ENCODE measurements at places on chromosomes 3 and 15.

GRCh38 chr3:193711964-193712598 lies 119.1 kb downstream of the OPA1 start:
- DNase-seq: no peak

DNA sequence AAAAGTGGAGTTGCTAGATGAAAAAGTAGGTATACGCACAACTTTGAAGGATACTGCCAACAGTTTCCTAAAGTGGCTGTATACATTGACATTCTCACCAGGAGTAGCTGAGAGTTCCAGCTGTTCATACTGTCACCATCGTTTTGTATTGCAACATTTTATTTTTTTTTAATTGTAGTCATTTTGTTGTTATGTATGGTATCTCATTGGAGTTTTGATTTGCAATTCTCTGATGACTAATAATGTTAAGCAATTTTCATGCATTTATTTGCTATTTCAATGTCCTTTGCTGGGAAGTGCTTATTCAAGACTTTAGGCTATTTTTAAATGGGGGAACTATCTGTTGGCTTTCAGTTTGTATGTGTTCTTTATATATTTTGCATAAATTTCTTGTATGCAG lies 185.1 kb upstream of the TGFBR2 start:
- DNase-seq: no peak

DNA sequence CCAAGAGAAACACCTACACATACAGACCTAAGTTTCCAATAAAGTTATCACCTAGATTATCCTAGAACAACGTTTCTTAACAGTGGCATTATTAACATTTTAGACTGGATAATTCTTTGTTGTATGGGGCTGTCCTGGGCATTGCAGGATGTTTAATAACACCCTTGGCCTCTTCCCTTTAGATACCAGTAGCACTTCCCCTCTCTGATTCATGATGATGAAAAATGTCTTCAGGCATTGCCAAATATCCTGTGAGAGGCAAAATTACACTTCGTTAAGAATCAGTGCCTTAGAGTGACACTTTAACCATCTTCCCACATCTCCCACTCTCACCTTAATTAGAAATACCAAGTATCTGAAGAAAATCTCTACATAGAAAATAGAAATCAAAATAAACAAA lies 352.6 kb downstream of the CGGBP1 start:
- DNase-seq: no peak

DNA sequence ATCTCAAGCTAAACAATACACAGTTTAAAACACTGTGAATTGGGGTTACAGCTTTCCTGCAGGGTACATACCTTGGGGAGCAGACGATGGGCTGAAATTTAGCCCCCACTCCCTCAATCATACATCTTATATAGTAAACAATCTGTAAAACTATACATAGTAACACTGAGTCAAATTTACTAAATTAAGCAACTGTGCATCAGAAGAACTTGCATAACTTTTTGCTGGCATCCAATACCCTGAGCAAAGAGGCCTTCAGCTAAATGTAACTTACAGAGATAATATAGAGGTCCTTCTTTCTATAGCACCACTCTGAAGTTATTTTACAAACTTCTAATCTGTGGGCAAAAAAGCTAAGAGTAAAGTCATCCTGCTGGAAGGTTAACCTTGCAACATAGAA lies 603.6 kb upstream of the TGFBR2 start:
- no peak for DNase-seq

GRCh38 chr3:56837196-56837955 lies 35.6 kb upstream of the ARHGEF3 start:
- no peak for DNase-seq

DNA sequence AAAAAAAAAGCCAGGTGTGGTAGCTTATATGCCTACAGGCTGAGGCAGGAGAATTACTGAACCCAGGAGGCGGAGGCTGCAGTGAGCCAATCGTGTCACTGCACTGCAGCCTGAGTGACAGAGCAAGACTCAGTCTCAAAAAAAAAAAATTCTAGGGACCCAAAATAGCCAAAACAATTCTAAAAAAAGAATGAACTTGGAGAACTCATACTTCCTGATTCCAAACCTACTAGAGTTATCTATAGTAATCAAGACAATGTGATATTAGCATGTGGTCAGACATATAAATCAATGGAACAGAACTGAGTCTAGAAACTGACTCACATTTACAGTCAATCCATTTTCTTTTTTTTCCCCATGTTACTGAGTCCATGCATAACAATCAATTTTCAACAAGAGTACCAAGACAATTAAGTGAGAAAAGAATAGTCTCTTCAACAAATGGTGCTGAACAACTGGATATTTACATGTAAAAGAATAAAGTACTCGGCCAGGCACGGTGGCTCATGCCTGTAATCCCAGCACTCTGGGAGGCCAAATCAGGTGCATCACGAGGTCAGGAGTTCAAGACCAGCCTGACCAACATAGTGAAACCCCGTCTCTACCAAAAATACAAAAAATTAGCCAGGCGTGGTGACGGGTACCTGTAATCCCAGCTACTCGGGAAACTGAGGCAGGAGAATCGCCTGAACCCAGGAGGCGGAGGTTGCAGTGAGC lies 11.9 kb downstream of the PRKAR2A start:
- no peak for DNase-seq

DNA sequence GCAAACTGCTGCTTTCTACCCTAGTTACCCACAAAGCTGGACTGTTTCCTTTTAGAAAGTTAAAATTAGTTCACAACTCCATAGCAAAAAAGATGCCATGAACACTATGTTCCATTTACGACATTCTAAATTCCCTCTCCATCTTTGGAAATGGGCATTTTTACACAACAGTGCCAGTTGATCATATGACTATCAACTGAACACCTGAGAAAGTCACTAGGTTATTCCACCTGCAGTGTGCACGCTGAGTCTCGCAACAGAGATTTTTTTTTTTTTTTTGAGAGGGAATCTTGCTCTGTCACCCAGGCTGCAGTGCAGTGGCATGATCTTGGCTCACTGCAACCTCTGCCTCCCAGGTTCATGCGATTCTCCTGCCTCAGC lies 120.3 kb downstream of the SNRK start:
- DNase-seq: no peak

DNA sequence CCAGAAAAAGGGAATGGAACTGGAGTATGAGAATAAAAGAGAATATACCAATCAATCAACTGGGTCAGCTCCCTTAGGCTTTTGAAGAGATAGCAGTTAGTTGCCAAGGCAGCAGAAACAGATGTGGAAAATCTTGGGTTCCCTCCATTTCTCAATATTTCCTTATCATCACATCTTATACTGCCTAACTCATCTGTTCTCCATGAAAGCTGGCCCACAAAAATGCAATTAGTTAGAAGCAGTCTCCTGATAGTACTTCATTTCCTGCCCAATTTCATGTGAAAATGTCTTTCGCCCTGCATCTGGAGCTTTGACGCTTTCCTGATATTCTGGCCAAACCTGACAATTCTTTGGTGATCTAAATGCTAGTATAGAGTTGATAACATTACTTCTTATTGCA lies 30.1 kb upstream of the SPTSSB start:
- DNase-seq: no peak

- no peak for DNase-seq
Observed at GRCh38 chr3:14289590-14290461, 111.2 kb downstream of the LSM3 start.

GRCh38 chr3:33149342-33149741 lies 35.5 kb downstream of the CRTAP start:
- no peak for DNase-seq

DNA sequence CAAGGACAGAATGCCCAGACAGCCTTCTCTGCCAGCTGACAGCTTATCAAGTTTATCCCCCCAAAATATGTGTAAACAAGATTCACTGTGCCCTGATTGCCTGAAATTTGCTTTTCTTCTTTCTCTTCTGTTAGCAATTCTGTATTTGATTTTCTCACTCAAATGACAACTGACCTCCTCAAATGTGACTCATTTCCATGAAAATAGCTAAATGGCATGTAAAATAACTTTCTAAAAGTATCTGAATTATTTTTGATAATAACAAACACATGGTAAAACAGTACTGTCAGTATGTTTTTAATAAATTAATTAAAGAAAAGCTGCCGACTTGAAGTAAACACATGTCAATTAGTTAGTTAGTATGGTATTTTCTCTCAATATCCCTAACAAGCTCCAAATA lies 202.3 kb upstream of the STAC start:
- no peak for DNase-seq

DNA sequence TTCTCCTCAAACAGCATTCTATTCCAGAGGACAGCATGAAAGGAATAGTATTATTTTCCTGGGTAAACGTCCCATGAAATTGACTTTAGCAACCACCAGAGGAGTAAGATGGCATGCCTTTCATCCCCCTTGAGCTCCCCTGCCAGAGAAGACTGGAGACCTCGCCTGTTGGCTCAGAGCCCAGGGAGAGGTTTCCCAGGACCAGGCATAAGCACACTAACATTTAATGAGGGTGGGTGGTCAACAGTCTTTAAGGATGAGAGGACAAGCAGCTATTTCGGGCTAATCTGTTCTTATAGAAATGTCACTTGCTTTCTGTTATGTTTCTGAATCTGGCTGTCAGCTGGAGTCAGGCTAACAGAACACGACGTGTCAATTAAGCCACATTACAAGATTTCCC lies 390.5 kb downstream of the GABRG3 start:
- DNase-seq: no peak

DNA sequence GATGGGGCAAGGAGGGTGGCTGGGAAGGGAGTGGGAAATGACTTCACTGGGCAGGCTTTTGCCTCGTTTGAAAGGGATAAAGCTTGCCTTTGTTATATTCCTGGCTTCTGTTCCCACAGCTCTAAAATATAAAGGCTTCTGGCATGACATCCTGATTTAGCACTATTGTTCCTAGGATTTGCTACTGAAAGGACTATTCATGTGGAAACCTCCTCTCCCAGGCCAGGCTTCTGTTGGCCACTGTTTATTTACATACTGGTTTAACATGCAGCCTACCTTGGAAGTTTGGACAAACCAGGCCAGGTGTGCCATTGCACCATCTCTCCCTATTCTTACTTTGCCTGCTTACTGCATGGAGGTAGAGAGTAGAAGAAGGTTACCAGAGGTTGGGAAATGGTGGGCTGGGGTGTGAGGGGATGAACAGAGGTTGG lies 2.4 kb upstream of the LMCD1 start:
- peak; percentile 86 for DNase-seq

GRCh38 chr15:68489421-68489820 lies 57.5 kb upstream of the ITGA11 start:
- no peak for DNase-seq

DNA sequence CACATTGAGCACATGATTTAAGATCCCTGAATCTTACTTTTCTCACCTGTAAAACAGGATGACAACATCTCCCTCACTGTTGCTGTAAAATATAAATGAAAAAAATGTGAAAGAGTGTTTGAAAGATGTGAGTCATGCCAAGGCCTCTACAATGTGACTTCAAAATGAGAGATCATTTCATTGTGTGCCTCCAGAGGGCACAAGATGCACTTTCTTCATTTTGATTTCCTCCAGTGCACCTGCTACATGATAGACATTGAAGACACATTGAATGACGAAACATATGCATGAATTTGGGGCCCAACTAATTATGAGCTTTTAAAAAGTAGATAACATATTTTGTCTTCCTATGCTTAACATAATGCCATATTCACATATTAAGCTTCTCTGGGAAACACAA lies 170.3 kb downstream of the MOBP start:
- DNase-seq: no peak

GRCh38 chr3:7964899-7965298 lies 536.7 kb upstream of the LMCD1 start:
- no peak for DNase-seq

- no peak for DNase-seq
Observed at GRCh38 chr3:100175637-100176280, 61.5 kb upstream of the FILIP1L start.

- no peak for DNase-seq
Observed at GRCh38 chr15:52254391-52254790, 41.2 kb downstream of the MYO5C start.

DNA sequence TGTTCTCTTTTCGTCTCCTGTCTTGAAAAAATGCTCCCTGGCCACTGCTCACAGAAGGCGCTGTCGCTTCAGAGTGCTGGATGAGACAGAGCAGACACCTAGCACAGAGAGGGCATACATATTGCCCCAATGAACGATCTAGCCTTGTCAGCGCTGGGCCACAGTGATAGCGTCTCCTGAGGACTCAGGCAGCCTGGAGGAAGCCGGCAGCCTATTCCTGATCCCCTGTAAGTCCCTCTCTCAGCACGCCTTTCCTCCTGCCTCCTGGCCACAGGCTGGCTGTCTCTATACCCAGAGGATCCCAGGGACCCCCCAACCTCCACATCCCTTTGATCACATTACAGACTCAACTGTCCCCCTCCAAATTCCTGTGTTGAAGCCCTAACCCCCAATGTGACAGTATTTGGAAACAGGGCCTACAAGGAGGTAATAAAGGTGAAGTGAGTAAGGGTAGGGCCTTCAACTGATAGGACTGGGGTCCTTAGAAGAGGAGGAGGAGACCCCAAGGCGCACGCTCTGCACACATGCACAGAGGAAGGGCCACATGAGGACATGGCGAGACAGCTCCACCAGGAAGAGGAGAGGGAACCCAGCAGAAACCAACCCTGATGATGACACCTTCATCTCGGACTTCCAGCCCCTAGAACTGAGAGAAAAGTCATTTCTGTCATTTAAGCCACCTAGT lies 7.5 kb downstream of the PLA2G4F start:
- DNase-seq: no peak

Measured in iPS DF 19.7 (cell line).